Cardiac septum (tissue), 1 donor: ENCODE measurements at places on chromosomes 5 and 9. TPM values are rescaled to one million over a fixed set of nuclear protein-coding genes. Genes with fewer than 3 reads are reported as not detected.

GRCh38 chr5:9670371-9670770 is 40.2 kb upstream of the TAS2R1 start:
- DNase-seq: no peak

- DNase-seq: no peak
Observed at GRCh38 chr5:76041863-76042262, 41.3 kb upstream of the SV2C start.

GRCh38 chr5:68962757-68963484 is 130.9 kb upstream of the SLC30A5 start:
- no peak for DNase-seq

DNA sequence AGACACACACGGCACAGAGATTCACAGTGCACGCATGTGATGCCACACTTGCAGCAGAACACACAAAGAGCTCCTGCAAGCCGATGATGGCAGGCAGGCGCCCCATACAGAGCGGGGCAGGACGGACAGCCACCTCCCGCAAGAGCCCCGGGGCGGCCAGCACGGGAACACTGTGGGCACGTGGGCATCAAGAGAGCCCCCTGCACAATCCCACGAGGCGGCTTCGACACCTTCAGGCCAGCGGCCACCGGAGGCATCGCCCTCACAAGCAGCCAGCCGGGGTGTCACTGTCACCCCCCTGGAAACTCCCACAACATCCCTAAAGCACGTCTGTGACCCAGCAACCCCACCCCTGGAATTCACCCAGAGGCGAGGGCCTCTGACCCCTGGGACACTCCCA is 17.9 kb downstream of the TERT start:
- no peak for DNase-seq

- no peak for DNase-seq
Observed at GRCh38 chr9:79256691-79257213, 315.0 kb upstream of the TLE4 start.

GRCh38 chr5:72363166-72363802 is 43.1 kb downstream of the PTCD2 start:
- DNase-seq: no peak

- DNase-seq: no peak
Observed at GRCh38 chr5:151222054-151222789, 1.7 kb downstream of the CCDC69 start.

- no peak for DNase-seq
Observed at GRCh38 chr9:31744589-31744988, 639.9 kb upstream of the ACO1 start.

- DNase-seq: no peak
Observed at GRCh38 chr5:153543288-153543687, 52.8 kb downstream of the GRIA1 start.

- no peak for DNase-seq
Observed at GRCh38 chr9:99576002-99576401, 245.7 kb upstream of the NR4A3 start.

DNA sequence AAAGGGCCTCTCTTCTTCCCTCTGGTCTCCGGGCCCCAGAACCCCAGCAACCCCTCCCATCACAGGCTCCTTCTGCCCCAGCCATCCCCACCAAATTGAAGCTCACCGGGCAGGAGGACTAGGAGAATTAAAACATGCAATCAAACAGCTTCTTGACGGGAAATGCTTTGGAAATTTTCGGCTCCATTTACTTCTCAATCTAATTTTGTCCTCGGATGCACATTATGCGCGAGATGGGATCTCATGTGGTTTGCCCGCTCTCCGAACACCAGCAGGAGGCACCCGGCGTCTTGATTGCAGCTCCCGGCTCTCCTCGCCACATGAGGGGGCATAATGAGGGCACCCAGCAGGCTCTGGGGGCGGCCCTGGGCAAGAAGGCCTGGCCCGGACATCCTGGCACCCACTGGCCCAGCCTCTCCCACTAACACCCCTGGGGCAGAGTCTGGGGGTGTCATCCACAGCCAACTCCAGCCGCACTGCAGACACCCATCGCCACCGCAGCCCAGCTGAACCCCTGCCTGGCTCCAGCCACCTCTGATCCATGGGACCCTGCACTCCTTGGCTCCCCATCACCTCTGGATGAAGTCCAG is 135.5 kb downstream of the PAX5 start:
- DNase-seq: no peak

DNA sequence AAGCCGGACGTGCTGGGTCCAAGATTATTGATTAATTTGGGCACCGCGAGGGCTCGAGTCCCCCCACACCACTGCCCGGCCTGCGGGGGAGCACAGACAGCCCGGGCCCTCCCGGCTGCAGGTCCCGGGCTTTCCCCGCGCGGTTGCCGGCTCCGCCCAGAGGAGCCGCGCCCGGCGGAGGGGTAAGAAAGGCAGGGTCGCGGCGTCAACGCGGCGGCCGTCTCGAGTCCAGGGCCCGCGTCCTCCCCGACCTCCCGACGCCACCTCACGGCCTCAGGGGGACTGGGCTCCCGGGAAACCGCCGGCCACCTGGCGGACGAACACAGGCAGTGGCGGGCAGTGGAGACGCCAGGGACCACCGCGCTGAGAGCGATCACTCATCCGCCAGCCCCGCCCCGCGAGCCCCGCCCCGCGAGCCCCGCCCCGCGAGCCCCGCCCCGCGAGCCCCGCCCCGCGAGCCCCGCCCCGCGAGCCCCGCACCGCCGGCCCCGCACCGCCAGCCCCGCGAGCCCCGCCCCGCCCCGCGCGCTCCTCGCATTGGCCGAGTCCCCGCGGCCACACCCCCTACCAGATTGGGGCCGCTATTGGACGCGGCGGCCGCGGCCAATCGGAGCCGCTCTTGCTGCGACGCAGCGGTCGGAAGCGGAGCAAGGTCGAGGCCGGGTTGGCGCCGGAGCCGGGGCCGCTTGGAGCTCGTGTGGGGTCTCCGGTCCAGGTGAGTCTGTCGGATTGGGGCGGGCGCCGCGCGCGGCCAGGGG is at the start of gene MRPL41:
Gene MRPL41 (plus strand): TSS at position 616 of the 758 bp plus-strand sequence. CDS start 203 bp downstream, outside the sequence.
- peak; percentile 95 for DNase-seq

- DNase-seq: no peak
Observed at GRCh38 chr9:21983561-21983935, 10.6 kb downstream of the CDKN2A start.

DNA sequence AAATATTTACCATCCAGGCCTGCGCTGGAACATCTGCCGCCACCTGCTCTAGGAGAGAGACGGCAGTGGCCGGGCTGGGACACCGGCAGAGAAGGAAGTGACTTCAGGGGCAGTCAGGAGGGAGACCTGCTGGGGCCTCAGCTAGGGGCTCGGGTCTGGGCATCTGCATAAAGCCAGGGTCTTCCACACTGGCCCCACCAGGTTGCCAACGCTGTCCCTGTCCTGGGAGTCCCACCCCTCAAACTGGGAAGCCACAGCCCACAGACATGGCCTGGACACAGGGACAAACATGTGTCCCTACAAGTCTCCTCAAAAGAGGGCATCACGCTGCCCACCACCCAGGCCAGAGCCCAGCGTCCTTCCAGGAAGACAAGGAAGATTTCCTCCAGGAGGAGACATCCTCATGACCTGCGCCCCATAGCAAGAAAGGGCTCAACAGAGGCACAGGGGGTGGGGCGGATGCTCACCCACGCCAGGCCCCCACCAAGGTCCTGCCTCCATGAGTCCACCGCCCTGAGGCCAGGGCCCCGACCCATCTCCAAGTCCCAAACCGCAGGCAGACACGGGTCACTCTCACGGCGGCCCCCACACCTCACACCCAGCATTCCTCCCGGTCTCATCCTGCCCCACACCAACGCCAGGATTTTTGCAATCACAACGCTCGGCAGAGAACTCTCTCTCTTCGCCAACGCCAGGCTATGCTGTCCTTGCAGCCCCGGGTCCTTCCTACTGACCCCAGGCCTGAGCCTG is 9.0 kb downstream of the VAV2 start:
- DNase-seq: no peak

GRCh38 chr5:79464278-79464677 is 49.7 kb downstream of the HOMER1 start:
- DNase-seq: no peak

DNA sequence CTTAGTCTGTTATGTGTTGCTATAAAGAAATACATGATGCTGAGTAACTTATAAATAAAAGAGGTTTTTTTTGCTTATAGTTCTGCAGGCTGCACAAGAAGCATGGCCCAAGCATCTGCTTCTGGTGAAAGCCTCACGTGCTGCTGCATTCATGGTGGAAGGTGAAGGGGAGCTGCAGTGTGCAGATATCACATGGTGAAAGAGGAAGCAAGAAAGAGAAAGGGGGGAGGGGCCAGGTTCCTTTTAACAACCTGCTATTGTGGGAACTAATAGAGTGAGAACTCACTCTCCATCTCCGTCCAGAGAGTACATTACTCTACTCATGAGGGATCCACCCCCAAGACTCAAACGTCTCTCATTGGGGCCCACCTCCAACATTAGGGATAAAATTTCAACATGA is 12.5 kb upstream of the PARP8 start:
- DNase-seq: peak; percentile 81

DNA sequence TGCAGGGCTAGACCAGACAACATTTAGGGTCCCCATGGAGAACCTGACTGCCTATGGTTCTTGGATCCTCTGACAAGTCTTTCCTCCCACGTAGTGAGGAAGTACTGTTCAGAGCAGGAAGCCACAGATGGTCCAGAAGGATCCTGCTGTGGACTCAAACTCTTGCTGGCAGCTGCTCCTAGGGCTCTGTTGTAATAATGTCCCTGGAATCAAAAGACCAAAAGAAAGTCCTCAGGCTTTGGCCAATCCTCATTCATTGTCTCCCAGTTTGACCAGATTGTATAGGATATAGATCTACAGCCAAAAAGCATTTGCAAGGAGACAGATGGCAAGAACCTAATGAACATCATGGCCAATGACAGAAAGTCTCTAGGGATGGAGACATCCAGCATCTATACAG is 53.9 kb downstream of the SEMA6A start:
- DNase-seq: no peak

DNA sequence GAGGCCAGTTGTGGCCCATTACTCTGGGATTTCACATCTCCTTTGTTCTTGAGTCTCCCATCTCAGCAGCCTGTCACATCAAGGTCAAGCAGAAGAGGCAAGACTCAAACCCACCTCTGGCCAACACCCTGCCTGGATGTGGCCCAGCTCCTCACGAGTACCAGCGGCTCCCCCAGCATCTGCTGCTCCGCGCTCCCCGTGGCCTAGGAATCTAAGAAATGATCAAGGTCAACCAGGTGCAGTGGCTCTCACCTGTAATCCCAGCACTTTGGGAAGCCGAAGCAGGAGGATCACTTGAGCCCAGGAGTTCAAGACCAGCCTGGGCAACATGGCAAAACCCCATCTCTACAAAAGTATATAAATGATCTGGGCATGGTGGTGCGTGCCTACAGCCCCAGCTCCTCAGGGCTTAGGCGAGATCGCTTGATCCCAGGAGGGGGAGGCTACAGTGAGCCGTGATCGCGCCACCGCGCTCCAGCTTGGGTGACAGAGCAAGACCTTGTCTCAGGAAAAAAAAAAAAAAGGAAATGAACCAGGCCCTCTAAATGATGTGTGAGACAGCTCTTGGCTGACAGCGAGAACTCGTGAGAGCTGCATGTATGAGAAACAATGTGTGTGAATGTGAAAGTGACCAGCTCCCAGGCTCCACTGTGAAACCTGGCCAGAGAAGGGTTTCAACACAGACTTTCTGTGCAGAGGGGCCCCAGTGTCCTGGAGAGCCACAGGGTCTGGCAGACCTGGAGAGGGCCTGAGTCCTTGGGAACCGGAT is 61.6 kb upstream of the ANGPTL2 start:
- DNase-seq: no peak

DNA sequence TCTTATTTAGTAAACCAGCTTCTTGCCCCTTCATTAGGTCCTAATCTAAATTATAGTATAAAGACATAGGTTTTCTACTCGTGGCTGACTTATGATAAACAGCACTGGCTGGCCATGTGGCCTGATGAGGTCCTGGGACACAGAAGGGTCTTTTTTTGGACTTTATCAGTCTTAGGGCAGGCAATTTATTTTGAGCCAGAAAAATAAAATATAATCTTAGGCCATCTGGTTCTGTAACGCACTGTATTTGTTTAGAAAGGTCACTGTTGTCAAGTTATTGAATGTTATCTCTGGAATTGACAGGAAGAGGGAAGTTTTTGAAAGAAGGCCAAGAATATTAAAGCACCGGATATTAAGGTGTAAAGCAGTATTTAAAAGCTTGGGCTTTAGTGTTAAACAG is 53.9 kb downstream of the RFX3 start:
- no peak for DNase-seq

DNA sequence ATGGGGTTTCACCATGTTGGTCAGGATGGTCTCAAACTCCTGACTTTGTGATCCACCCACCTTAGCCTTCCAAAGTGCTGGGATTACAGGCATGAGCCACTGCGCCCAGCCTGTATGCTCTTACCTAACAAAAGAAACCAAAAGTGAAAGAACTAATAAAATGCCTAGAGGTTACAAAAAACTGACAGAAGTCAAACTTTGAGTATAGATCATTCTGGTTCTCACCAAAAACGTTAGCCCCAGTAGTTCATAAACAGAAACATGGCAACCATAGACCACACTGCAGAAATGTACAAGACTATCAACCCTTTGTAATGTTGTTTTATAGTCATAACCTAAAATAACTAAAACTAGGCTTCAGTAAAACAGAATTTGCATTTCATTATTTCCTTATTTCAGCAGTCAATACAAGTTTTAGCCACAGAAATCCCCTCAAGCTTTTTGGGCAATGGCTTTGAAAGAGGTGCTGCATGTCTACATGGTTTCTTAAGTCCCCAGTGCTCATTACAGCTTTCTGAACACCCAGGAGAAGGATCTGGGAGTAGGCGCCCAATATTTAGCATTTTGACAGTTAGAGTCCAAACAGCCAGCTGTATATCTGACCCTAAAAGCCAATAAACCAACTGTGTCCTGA is 72.5 kb downstream of the EPB41L4A start:
- no peak for DNase-seq

Gene CCL21
- total RNA-seq: 30.1 TPM

Gene LARP1
- 160 TPM for total RNA-seq

Gene PCDHB8
- 2.3 TPM for total RNA-seq

Gene EPB41L4B
- 1.5 TPM for total RNA-seq

Gene IL3
- not detected for total RNA-seq

Gene SLCO4C1
- total RNA-seq: 0.19 TPM

Gene AHRR
- total RNA-seq: 0.73 TPM

Gene GFI1B
- not detected for total RNA-seq

Gene MEIKIN
- total RNA-seq: not detected

Gene GNA14
- 2.7 TPM for total RNA-seq

Gene CBY3
- total RNA-seq: not detected

Gene KIF12
- total RNA-seq: not detected

Gene PDCD1LG2
- total RNA-seq: 0.48 TPM
